ENCODE measurements at places on chromosomes 5 and 9.

- DNase-seq = no peak
Measured at GRCh38 chr5:154850255-154851062, at the start of gene FAXDC2. FAXDC2 (minus strand) TSS chr5:154850603; CDS start chr5:154838178, 12,425 bp downstream.

- DNase-seq = no peak
Measured at GRCh38 chr5:92907938-92908606, 672.9 kb downstream of the NR2F1-AS1 start.

DNA sequence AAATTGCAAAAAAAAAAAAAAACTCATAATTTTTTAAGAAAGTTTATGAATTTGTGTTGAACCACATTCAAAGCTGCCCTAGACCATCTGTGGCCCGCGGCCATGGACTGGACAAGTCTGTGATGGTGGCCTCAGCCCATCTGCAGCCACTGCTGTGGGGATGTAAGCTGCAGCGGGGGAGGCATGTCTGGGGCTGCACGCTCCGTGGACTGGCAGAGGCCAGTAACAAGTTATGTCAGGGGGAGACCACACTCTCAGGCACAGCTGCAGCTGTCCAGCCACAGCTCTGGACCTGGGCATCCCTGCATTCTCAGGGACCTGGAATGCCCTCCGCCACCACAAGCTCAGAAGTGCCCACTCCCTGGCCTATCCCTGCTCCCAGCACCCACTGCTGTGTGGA lies 1272.3 kb upstream of the CDH9 start:
- DNase-seq = no peak

DNA sequence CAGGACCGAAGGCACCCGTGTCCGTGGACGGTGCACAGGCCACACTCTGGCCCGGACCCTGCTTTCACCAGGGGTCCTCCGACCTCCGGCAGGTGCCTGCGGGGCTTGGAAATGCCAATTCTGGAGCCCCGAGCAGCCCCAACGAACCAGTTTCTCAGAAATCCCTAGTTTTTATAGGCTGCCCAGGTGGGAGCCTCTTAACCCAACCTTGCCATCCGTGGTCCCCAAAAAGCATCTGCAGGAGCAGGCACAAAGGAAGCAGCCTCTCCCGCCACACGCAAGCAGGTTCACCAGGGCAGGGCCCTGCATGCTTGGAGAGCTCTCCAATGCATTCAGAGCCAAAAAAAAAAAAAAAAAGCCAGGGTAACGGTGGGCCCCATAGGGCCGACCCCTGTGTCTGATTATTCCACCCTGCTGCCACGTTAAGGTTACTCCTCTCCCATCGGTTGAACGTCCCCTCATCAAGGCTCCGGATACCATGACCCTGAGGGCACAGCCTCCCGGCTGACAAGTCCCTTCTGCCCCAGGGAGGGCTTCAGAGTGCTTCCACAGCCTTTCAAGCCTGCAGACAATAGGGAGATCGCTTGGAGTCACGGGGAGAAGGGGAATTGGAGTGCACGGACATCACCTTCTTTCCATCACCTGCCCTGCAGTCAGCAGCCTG lies 796 bp upstream of the TPRN start:
- no peak for DNase-seq

- DNase-seq = no peak
Measured at GRCh38 chr9:135213566-135213965, 126.1 kb downstream of the OLFM1 start.

DNA sequence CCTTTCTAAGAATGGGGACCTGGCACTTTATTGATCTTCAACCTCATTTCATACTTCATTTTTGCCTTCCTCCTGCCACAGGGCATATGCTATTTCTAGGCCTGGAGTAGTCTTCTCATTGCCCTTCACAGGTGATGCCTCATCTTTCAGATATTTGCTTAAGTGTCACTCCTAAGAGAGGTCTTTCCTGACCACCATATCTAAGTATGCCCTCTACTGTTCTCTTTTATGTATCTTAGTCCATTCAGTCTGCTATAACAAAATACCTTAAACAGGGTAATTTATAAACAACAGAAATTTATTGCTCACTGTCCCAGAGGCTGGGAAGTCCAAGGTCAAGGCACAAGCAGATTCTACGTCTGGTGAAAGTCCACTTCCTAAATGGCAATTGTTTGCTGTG lies 99.1 kb downstream of the ADAMTS6 start:
- no peak for DNase-seq

DNA sequence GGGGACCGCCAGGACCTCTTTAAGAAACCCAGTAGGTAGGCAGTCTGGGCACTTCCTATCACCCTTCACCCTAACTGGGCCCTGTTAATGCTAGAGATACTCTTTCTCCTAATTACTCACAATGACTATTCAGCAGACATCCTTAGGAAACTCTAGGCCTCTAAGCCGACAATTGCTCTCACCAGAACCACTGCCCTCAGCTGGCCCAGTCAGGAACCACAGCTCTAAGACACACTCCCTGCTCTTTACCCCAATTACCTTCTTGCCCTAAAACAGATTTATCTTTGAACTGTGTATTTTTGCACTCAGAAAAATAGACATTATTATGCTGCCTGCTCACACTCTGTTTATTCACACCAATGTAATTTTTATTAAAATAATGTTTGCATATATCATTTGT lies 432.6 kb upstream of the SLC30A5 start:
- no peak for DNase-seq

GRCh38 chr5:59999056-59999455 lies 105.5 kb upstream of the PDE4D start:
- DNase-seq = peak; percentile 28

GRCh38 chr9:37407468-37407867 lies 15.0 kb upstream of the GRHPR start:
- no peak for DNase-seq

GRCh38 chr9:90642570-90643539 lies at the start of gene DIRAS2:
DIRAS2 (minus strand) TSS chr9:90642824; CDS start chr9:90613827, 28,997 bp downstream.
- DNase-seq = no peak

DNA sequence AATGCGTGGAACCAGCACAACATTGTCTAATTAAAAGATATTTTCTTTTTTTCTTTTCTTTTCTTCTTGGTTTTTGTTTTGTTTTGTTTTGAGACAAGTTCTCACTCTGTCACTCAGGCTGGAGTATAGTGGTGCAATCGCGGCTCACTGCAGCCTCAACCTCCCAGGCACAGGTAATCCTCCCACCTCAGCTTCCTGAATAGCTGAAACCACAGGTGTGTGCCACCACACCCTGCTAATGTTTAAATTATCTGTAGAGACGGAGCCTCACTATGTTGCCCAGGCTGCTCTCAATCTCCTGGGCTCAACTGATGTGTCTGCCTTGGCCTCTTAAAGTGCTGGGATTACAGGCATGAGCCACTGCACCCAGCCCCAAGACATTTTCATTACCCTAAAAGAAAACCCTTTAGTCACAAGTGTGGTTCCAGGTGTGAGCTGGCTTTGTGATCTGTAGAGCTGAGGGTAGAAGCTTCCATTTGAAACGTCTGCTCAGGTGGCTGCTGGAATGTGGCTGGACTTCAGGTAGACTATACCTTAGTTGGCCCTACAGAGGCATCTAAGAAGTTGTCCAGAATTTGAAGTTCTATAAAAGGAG lies 19.1 kb upstream of the NEK6 start:
- no peak for DNase-seq

GRCh38 chr5:68370196-68370595 lies 154.6 kb downstream of the PIK3R1 start:
- DNase-seq = no peak

- DNase-seq = no peak
Measured at GRCh38 chr5:60672693-60673264, 27.2 kb downstream of the DEPDC1B start.

DNA sequence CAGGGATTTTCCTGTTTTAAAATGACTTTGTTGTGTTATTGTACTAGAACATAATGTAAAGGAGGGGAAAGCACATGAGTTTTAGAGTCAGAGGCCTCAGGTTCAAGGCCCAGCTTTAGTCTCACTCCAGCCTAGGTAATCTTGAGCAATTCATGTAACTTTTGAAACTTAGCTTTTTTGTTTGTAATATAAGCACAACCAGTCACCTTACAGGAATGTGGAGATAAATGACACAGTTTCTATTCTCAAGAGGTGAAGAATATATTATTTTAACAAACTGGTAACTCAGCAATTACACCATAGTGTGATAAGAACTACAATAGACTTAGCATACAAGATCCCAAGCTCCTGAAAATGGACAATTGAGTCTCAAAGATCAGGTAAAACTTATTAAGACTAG lies 51.2 kb downstream of the ADAMTS19 start:
- no peak for DNase-seq

GRCh38 chr5:43065387-43065947 lies 25.3 kb upstream of the ANXA2R start:
- DNase-seq = no peak

GRCh38 chr9:110153431-110153830 lies 54.5 kb downstream of the C9orf152 start:
- DNase-seq = no peak

- DNase-seq = no peak
Measured at GRCh38 chr5:83925955-83926337, 205.3 kb upstream of the HAPLN1 start.

- DNase-seq = no peak
Measured at GRCh38 chr9:36039696-36040095, 3.0 kb downstream of the RECK start.

GRCh38 chr9:126366366-126367011 lies 39.9 kb downstream of the MVB12B start:
- DNase-seq = no peak

- no peak for DNase-seq
Measured at GRCh38 chr5:59276917-59277372, 616.6 kb downstream of the PDE4D start.

DNA sequence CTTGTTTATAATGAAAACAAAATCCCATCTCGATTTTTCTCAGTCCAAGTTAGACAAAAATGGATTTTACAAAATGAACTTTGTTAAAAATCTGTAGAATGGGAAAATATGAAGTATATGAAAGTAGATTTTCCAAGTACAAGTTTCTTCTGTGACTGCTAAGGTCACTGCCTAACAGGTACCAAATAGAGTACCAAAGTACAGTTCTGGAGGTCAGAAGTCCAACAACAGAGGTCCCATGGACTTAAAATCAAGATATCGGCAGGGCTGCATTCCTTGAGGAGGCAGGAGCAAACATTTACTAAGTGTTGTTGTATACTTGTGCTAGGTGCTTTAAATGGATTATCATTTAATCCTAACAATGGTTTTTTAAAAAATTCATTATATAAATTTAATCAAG lies 5.9 kb downstream of the YTHDC2 start:
- DNase-seq = no peak

DNA sequence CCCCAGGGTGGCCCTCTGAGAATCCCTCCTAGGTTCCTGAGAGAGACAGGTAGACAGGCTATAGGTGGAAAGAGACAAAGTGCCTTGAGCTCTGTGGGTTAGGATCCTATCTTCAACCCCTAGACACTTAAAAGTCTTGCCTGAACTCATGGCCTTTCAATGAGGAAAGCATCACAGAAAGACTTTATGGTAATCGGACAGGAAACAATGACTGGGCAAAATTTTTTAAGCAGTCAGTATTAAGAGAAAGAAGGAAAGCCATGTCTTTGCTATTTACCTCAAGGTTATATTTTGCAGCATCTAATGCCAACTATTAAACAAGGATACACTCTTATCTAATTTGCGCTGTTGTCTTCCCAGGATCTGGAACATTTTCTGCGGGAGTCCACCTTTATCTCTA lies 93.2 kb downstream of the PCSK1 start:
- DNase-seq = no peak

GRCh38 chr9:137253717-137254623 lies 1.2 kb upstream of the NELFB start:
- no peak for DNase-seq

DNA sequence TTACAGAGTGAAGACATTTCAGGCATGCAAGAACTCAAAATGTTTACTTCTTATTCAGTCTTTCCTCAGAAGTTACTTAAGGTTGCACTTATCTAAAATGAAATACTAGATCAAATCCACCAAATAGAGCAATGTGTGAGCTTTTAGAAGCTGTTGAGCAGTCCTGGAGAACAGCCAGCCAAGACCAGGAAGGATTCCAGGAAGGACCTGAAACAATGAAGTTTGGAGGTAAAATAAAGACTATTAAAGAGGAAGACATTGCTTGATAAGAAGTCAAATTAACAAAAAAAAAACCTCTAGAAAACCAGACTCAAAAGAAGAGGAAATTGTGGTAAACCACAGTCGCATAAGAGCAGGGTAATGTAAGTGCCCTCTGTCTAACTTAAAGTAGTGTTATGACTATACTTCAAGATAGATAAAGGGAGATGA lies 156.2 kb upstream of the S1PR3 start:
- no peak for DNase-seq

DNA sequence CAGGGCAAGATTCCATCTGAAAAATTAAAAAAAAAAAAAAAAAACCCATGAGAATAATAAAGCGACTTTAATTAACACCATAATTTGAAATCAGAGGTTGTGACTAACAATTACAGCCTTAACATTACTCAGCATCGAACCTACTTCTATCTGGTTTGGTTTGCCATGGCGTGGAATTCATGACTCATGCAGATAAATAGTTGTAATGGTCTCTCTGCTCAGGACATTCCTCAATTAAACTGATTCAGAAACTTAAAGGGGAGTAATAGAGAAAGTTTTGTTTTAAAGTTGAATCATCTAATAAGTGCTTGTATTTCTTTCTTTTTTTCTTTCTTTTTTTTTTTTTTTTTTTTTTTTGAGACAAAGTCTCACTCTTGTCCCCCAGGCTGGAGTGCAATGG lies 135.5 kb downstream of the SPATA31D1 start:
- peak; percentile 74 for DNase-seq

- no peak for DNase-seq
Measured at GRCh38 chr5:138339091-138339456, 1.0 kb downstream of the FAM53C start.

DNA sequence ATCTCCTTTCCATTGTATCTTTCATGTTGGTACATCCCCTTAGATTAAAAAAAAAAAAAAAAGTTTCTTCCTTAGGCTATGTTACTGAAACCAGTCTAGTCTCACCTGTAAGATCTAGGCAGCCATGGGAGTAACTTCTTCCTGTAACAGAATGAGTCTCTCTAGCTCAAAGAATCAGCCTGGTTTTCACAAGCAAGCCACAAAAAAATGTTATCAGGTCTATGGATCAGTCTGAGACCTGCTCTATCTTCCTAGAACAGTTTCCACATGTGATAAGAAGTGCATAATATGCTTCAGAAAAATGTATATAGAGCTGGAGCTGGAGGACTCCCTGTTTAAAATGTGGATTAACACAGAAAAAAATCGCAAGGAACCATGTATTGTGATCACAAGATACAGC lies 53.8 kb downstream of the ARRDC3 start:
- no peak for DNase-seq

DNA sequence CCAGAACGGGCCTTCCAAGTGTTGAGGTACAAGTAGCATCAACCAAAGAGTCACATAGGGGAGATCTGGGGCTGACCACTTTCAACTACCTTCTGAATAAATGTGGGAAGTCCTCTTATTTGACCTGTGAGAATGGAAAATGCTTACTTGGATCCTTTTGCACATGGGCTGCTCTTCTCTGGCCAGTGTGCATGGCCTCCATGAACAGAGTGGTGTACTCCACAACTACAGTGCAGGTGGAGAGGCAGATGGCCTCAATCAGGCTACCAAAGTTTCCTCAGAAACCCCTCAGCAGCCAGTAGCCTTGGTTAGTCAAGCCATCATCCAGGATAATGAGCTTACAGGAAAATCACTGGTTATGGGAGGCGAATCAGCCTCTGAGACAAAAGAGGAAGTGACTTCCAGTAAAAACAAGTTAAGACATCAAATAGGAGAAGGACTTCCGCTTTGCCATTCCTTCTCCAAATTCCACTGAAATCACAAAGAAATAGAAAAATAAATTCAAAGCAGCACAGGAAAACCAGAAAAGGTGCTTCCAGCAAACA lies 18.3 kb upstream of the FCHO2 start:
- no peak for DNase-seq

All from AG04449 (cell line).